Astrocyte (in vitro differentiated cells and primary cell): ENCODE measurements at places on chromosomes 11 and 22. TPM values are rescaled to one million over a fixed set of nuclear protein-coding genes. Genes with fewer than 3 reads are reported as not detected.

The SCGB1C1 gene
- not detected in 2 replicates for total RNA-seq

- DNase-seq, result no peak
Measured at GRCh38 chr11:57387289-57388030, 3.0 kb downstream of the PRG2 start.

DNA sequence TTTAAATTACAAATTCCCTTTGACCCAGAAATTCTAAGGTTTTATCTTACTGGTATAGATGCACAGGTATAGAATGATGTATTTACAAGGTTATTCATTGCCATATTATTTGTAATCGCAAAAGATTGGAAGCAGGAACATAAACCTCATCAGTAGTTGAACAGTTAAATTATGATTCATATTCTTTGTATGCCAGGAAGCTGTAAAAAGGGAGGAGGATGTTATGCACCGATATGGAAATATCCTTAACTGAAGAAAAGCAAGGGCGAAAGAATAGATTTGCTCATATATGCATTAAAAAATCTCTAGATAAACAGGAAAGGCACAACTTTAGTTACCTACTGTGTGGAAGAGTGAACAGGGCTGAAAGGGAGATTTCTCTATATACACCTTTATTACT is 36.7 kb downstream of the PPFIA1 start:
- no peak for DNase-seq

GRCh38 chr22:41782316-41782715 is 18.2 kb upstream of the CCDC134 start:
- DNase-seq, result no peak

The VSIG10L2 gene
- total RNA-seq, result not detected in 2 replicates

- DNase-seq, result no peak
Measured at GRCh38 chr22:39490966-39491680, 11.0 kb upstream of the MIEF1 start.

DNA sequence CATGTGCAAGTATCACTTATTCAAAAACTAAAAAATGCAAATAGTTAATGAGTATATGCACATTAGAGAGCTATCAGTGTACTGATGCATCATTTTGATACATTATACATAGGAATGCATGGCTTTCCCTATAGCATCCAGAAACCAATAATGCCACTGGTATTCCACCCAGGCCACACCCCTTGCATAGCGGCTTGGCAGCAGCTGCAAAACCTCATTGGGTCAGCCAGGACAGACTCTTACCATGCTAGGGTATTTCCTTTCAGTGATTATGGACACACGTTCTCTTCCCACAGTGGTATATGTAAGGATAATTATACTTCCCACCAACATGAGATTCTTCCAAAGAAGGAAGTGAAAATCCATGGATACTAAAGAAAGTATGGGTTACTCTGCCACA is 145.9 kb upstream of the PITPNB start:
- DNase-seq, result peak; percentile 16

The OR6A2 gene
- 0.09 TPM in 1 of 2 replicates, not detected in the other for total RNA-seq

DNA sequence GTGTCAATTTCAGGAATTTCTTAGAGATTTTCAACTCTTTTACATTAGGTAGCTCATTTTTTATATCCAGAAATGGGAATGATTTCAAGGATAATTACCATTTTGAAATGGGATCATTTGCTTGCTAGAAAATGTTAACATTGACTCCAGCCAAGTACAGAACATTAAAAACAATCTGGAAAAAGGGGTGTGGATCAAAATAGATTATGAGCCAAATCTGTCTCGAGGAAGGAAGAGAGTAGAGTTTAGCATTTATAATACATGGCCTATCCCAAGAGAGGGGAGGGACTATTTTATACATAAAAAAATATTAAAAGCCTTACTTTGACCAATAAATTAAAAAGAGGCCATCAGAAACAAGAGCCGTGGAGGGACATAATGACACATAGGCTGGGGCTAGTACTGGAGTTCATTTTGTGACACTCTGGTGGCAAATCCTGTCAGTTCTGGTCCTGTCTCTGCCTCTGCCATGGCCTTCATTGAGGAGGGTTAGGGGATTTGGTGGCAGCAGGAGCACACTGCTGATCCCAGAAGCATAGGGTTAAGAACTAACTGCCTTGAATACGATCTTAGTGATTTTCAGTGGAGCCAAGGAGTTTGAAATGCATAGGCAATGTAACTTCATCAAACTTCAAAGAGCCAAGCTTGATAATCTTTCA is 20.4 kb downstream of the PPP6R3 start:
- DNase-seq, result no peak

GRCh38 chr11:70786021-70786665 is 387.8 kb downstream of the CTTN start:
- DNase-seq, result no peak

The RRP8 gene
- total RNA-seq, result 23.9 and 25.8 TPM in 2 replicates

The SLC43A3 gene
- total RNA-seq, result 13.3 and 16.4 TPM in 2 replicates

The TBX10 gene
- not detected in 2 replicates for total RNA-seq

The NFRKB gene
- total RNA-seq, result 19.3 and 24.9 TPM in 2 replicates

DNA sequence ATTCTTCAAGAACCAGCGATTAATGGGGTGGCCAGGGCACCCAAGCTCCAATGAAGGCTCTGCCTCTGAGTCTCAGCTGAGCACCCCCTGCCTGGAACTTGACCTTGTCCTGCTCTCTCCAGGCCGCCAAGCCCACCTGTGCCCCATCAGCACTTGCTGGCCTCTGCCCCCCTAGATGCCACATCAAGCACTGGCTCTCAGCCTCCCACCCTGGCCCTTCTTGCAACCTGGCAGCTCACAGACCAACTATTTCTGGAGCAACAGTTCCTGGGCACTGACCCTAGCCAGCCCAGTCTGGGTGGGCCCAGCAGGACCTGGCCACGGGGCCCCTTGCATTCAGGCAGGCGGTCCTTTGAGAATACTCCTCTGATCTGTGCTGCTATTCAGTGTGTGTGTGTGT is 98.8 kb upstream of the PITPNB start:
- DNase-seq, result no peak
